ENCODE measurements at places on chromosomes 6 and 20.

- no peak for DNase-seq
These were observed 65.3 kb upstream of the SNX9 start for GRCh38 chr6:157757430-157758403.

DNA sequence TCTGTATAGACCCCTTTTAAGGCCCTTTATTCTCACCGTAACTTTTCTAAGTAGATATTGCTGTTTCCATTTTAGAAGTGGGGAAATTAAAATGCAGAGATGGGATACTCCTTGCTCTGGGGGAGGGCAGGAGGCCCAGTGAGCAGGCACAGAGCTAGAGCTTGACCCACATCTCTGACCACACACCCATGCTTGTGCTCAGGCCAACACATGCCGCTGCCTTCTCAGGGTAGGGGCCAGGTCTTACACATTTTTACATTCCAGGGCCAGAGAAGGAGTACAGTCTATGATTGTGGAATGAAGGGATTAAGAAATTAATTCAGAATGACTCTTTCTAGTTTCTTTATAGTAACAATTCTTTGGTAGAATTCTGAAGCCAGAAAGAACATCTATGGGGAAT is 104.8 kb downstream of the SOBP start:
- no peak for DNase-seq

DNA sequence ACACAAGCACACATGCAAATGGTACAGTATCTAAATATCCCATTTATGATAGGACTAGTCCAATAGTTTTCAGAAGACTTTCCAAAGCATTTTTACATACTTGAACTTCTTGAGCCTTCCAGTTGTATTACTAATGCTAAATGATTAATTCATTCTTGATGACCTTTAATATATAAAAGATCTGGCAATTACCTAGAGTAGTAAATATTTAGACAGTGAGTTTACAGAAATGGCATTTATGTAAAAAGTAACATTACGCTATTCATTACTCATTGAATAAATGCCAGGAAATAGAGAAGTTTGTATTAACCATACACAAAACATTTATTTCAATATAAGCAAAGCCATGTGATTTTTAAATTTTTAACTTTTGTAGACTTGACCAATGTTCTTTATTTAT is 158.8 kb downstream of the DST start:
- DNase-seq, result no peak

- peak; percentile 39 for DNase-seq
These were observed 441.8 kb upstream of the DEFB115 start for GRCh38 chr20:30815577-30816181.

GRCh38 chr20:18973529-18974173 is 160.1 kb downstream of the SCP2D1 start:
- no peak for DNase-seq

DNA sequence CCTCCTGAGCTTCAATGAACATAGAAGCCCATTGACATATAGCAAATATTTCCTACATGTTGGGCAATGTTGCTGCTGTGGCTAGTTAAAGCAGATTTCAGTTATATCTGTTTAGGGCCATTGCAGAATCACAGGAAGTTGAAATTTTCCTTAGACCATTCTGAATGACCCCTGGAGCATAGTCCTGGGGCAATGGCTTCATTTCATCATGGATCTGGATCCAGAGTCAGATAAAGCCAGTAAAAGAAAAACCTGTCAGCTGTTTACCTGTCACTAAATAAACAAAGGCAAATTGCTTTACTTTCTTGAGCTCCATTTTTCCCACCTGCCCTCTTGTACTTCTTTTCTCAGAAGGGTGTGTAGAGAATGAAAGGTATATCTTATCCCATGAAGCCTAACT is 494.0 kb upstream of the MAP3K7 start:
- peak; percentile 17 for DNase-seq

DNA sequence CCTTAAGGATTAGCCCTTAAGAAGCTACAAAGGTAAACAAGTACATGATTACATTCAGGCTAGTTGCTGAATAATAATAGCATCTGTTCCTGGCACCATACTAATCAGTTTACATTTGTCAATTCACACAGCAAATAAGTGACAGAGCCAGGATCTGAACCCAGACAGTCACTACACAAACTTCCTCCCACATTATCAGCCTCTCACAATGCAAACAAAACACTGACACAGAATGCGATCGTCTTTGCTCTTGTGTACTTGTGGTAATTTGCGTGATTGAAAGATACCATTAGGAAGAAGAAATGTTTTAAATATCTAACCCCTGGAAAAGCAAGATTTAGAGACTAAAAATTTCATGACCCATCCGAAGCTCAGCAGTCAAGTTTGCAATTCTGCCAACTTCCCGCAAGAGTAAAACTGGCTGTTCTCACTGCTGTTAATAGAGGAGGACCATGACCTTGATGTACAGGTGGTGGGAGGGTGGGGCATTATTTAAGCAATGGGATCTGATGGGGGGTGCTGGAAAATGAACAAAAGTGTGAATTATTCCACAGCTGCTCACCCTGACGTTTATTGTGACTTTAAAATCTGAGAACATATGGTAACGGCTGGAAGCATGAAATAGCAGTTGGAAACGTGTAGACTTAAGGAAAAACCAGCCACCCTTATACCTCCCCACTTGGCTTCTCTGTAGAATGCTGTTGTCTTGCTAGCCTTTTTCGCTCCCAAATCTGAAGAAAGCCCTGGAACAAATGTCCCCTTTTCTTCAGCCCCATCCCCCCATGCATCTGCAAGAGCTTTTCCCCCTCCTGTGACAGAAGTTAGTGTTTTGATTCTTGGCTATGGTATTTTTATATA is 95.3 kb upstream of the ARMC2 start:
- peak; percentile 7 for DNase-seq

- no peak for DNase-seq
These were observed 38.0 kb downstream of the CITED2 start for GRCh38 chr6:139336488-139336887.

DNA sequence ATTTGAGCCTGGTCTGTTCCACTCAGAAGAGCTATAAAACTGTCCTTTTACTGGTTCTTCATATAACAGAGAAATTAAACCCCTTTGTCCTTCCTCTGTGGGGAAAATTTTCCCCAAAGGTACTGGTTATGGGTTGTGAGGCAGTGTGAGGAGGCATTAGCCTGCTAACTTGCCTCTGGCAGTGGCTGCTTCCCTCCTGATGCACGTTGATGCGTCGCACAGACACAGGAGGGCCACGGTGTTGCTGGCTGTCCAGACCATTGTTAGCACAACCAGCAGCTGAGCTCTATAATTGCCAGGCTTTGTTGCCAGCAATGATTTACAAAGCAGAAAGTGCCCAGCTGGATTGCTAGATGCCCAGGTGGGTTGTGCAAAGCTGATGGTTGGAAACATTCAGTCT is 10.1 kb downstream of the AAR2 start:
- DNase-seq, result no peak

GRCh38 chr6:135226537-135226936 is 45.4 kb downstream of the MYB start:
- DNase-seq, result peak; percentile 1

GRCh38 chr6:163599684-163600083 is 185.2 kb downstream of the QKI start:
- DNase-seq, result no peak

DNA sequence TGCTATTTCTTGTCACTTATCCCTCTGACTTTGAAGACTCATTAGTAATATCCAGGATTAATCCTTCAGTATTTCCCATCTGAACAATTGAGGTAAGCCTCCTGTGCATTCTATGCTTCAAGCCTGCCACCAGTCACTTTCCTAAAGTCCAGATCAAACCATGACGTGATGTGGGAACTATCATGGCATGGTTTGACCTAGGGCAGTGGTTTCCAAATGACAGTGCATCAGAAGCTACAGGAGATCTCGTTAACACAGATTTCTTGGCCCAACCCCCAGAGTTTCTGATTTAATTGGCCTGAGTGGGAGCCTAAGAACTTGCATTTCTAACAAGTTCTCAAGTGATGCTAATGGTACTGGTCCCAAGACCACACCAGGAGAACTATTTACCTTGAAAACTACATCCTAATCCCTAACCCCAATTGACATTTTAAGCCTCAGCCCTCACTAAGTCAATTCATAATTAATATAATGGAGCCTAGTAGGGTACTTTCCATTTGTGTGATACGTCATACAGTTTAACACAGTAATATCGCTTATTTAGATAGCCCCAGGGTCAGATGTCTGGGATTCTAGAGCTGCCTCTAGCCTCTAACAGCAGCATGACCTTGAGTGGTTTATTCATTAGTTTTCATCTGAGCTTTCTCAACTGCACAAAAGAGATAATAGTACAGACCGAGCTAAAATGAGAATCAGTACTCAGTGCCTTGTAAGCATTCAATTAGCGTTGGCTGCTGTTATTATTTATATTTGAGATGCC is 907.6 kb downstream of the TFAP2A start:
- DNase-seq, result no peak

DNA sequence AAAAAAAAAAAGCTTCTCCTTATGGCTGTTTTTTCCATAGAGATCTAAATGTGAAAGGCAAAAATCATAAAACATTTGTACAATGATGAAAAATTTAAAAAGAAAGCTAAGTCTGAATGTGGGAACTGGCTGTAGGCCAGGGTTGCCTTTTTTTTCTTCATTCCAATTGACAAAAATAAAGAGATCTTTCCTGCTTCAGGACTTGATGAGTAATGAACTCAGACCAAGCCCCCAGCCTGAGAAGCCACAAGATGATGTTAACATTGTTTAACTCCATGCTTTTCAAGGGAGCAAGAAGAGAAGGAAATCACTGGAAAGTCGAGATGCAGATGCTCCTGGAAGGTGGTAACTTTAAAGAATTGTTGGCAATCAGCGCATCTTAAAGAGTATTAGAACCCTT is 41.4 kb downstream of the TRMT6 start:
- DNase-seq, result no peak

DNA sequence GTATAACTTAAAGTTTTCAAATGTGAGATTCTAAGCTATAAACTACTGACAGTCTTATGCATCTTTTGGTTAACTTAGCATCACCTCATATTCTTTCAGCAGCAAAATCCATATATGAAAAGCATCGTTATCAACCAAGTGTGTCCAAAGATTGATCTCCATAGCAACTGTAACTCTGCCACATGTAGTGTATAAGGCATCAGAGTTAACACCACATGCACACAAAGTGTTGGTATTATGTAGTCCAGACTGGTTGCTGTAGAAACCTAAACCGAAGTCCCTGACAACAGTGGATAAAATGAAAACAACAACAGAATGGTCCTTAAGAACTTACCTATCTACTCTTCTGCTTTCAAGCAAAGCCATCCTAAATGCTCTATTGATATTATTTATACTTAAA is 39.6 kb downstream of the PDSS2 start:
- DNase-seq, result peak; percentile 74

GRCh38 chr6:109117346-109118035 is 22.2 kb downstream of the CEP57L1 start:
- no peak for DNase-seq

- no peak for DNase-seq
These were observed 183.6 kb downstream of the CLIC5 start for GRCh38 chr6:45832063-45832462.

DNA sequence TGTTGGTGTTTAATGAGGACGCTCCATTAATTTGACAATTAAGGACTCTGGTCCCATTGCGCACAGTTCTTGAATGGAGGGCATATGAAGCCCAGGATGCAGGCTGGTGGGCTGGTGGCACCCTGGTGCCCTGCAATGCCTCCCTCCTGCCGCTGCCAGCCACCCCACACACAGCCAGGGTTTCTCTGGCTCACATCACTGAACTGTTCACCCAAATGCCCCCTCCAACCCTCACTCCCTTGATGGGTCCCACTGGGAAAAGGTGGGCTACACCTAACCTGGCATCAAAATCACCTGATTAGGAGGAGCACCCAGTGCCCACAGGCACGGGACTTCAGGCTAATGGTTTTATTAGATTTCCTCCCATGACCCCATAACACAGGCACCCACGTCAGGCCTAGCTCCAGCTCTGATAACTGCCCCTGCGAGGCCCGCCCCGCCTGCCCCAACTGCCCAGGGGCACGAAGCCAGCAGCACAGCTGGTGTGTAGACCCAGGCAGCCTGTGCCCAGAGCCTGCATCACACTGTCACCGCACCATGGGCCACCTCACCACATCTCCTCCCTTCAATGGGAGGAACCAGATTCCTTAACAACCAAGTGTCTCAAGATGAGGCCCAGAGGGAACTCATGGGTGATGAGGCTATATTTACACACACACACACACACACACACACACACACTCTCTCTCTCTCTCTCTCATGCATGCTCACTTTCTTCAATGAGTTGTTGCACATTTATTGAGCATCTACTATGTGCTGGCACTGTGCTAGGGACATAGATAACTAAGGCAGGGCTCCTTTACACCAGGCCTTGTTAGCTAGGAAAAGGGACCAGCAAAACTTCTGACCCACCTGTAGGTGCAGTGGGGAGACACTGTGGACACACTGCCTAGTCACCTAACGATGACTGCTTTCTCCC is 107.3 kb downstream of the NOL4L start:
- no peak for DNase-seq

- no peak for DNase-seq
These were observed 74.7 kb downstream of the TTLL2 start for GRCh38 chr6:167399599-167399998.

GRCh38 chr6:25166955-25167748 is 112.0 kb upstream of the CARMIL1 start:
- DNase-seq, result peak; percentile 82

- DNase-seq, result no peak
These were observed 88.3 kb downstream of the SASH1 start for GRCh38 chr6:148430897-148431296.

All from DMS53 (cell line).